ENCODE measurements at places on chromosomes 5 and 9. TPM values are rescaled to one million over a fixed set of nuclear protein-coding genes. Genes with fewer than 3 reads are reported as not detected.

Gene AQP7
- total RNA-seq = 17.1 TPM

Gene PCDHGB2
- 0.47 TPM for total RNA-seq

Gene PCDHA11
- under 0.01 TPM for total RNA-seq

DNA sequence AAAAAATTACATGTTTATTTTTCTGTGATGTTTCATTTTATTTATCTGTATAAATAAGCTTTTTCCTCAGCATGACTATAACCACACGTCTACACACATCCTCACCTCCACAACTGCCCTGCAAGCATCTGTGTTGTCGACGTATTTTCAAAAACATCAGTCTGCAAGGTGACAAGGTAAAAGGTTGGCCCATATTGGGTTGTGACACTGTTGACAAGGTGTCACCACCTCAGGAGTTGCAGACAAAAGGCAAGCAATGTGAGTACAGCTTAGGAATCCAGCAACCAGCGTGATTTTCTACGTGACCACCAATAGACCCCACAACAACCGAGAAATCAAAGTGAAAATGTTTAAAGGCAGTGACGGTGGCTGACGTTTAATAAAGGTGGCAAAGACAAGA, 187.6 kb downstream of the PARP8 start:
- H3K4me1 ChIP-seq = peaks cover 2% of the 10 kb centered on the region
- H3K36me3 ChIP-seq = no peaks in the 10 kb centered on the region
- no peaks in the 10 kb centered on the region for H3K27me3 ChIP-seq

Gene LRRC26
- not detected for total RNA-seq

DNA sequence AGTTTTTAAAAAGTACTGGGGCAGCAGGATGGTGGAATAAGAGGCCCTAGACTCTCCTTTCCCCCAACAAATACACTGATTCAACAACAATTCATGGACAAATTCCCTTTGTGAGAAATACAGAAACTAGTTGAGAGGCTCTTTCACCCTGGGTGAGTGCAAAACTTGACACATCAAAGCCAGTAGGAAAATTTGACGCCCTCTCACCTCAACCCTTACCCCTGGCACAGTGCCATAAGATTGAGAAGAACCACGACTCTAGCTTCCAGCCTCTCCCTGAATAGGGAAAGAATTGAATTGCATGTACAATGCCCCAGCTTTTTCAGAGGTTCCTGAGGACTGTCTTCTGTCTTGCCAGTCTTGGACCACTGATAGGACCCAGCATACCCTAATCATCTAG, 12.3 kb downstream of the KIF4B start:
- no peaks in the 10 kb centered on the region for H3K27me3 ChIP-seq
- no peaks in the 10 kb centered on the region for H3K4me1 ChIP-seq
- H3K4me3 ChIP-seq = no peak overlapping the region
- H3K36me3 ChIP-seq = no peaks in the 10 kb centered on the region
- no peak overlapping the region for H3K27ac ChIP-seq

- no peak overlapping the region for H3K4me3 ChIP-seq
- H3K27me3 ChIP-seq = no peaks in the 10 kb centered on the region
- DNase-seq = no peak
- H3K27ac ChIP-seq = no peak overlapping the region
- H3K4me1 ChIP-seq = no peaks in the 10 kb centered on the region
These were observed 89.8 kb downstream of the PSAT1 start for GRCh38 chr9:78386773-78387172.

Gene ACOT12
- 76.4 TPM for total RNA-seq

GRCh38 chr5:103519550-103519949, 43.0 kb downstream of the NUDT12 start:
- H3K36me3 ChIP-seq = no peaks in the 10 kb centered on the region
- no peaks in the 10 kb centered on the region for H3K27me3 ChIP-seq
- DNase-seq = no peak
- no peaks in the 10 kb centered on the region for H3K4me1 ChIP-seq

GRCh38 chr9:129383019-129383560, 205.0 kb upstream of the IER5L start:
- peaks cover 7% of the 10 kb centered on the region for H3K4me1 ChIP-seq
- H3K27me3 ChIP-seq = no peaks in the 10 kb centered on the region
- H3K27ac ChIP-seq = peak overlapping the region; percentile 91
- peak overlapping the region; percentile 66 for H3K4me3 ChIP-seq

Gene SSNA1
- 37.5 TPM for total RNA-seq

GRCh38 chr9:93292664-93293328, 108.9 kb downstream of the WNK2 start:
- no peaks in the 10 kb centered on the region for H3K4me1 ChIP-seq
- H3K27ac ChIP-seq = no peak overlapping the region
- no peak for DNase-seq
- no peak overlapping the region for H3K4me3 ChIP-seq

DNA sequence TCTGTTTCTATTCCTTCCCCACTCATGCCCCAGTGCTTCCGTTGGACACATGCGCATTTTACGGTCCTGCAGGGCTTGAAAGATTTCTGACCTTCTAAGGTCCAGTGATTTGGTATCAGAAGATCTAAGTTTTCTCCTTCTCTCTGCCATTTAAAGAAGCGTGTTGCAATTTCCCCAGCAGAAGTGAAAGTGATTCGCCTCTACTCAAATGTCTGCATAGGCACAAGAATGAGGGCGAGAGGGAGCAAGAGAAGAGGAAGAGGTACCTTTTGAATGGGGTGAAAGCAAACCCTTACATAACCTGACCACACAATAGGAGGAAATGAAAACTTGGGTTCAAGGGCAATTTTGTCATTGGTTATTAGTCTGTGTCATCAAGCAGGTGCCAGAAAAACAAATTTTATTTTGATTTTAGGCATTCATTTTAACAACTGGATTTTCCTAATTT, 31.7 kb upstream of the NR3C1 start:
- peak overlapping the region; percentile 61 for H3K4me3 ChIP-seq
- H3K4me1 ChIP-seq = peaks cover 17% of the 10 kb centered on the region
- peak overlapping the region; percentile 66 for H3K27ac ChIP-seq
- H3K36me3 ChIP-seq = no peaks in the 10 kb centered on the region
- no peak for DNase-seq

- no peaks in the 10 kb centered on the region for H3K27me3 ChIP-seq
- no peaks in the 10 kb centered on the region for H3K4me1 ChIP-seq
- DNase-seq = no peak
- no peaks in the 10 kb centered on the region for H3K36me3 ChIP-seq
- no peak overlapping the region for H3K27ac ChIP-seq
These were observed 985.3 kb upstream of the DMAC1 start for GRCh38 chr9:8784838-8785237.

Gene SAPCD2
- 0.08 TPM for total RNA-seq

Measured in liver (tissue), 10 donors.